Left lobe of liver (tissue), 2 donors: ENCODE measurements at places on chromosomes 11 and 22.

DNA sequence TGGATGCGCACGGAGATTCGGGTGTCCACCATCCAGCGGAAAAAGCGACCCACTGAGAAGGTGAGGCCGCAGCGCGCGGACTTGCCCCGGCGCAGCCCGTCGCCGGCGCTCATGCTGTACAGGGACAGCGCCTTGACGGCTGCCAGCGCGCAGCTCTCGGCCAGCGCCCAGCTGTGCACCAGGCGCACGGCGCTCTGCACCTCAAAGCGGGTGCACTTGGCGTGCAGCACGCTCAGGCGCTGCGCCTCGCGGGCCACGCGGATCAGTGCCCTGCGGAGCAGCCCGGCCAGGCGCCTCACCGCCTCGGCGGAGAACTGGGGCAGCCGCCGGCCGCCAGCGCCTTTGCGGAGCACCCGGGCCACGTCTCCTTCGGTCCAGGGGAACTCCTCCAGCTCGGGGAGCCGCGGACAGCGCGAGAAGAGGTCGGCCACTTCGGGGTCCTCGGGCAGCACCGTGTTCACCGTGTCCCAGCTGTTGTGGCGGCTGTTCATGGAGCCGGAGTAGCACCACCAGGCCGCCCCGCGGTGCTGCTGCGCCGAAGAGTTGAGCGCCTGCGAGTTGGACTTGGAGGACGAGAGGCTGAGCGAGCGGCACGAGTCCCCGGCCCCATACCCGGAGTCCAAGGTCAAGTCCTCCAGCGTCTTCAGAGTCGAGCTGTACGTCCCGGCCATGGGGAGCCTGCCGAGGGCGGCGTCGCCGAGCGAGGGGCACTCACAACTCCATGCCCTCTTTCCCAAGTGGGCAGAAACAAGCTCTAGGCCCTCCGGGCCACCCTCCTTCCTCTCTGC lies 703 bp downstream of the ABTB2 start:
- peak; percentile 81 for DNase-seq

- no peak for DNase-seq
Measured at GRCh38 chr22:49663311-49663711, 164.4 kb downstream of the BRD1 start.

- DNase-seq = no peak
Measured at GRCh38 chr22:47343611-47344010, 581.2 kb downstream of the TBC1D22A start.

- DNase-seq = no peak
Measured at GRCh38 chr22:19275919-19276600, 15.5 kb downstream of the CLTCL1 start.

DNA sequence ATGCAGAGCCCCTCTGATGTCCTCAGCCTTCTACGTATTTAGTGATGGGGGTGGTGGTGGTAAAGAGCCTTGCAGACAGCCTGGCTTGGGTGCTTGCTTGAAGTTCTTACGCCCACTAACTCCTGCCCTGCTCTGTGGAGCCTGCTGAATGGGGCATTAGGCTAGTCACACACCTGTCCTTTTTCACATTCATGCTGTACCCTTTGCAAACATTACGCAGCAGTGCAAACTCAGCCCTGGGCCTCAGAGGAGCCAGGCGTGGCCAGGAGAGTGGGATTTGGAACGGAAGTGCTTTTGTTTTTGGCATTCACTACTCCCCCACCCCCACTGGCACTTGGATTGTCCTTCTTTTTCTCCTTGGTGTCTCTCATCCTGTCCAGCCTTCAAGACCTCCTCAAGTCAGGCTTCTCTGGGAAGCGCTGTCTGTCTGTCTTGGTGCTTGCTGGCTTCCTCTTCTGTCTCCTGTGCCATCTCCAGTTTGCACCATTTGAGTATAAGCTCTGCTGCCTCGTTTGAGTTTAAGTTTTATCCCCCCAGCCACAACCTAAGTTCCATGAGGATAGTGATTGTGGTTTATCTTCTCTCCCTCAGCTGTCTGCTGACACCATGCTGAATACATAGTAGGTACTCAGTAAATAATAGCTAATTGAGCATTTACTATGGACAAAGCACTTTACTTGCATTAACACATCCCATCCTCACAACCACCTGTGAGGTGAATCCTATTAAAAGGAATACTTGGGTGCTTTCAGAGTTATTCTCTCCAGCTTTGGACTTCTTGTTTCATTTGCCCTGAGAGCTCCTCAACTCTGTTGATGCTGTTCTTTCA lies 26.7 kb downstream of the ZBTB16 start:
- peak; percentile 68 for DNase-seq
